ENCODE measurements at places on chromosomes 11 and 22.

DNA sequence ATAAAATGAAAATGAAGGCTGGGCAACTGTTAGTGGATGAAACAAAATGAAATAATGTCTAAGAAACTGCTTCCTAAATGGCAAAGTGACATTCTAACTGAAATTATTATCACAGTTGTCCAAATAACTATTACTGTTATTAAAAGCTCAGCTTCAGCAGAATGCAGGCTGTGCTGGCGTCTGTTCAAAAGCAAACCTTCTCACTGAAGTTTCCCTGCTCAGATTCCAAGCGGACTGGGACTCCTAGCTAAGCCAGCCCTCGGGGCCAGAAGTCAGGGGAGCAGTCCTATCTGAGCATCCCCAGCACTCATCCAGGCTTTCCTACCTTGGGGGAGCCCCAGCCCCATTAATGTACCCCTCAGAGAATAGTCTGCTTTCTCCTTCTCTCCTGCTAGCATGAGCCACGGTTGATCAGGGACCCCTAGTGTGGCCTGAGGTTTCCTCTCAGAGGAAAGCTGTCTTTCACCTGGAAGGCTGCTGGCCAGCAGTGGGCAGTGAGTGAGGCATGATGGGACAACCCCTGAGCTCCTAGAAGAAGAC is 1167.3 kb downstream of the TBC1D22A start:
- H3K4me1 ChIP-seq: peaks cover 11% of the 10 kb centered on the region
- no peak overlapping the region for H3K27ac ChIP-seq
- no peak for DNase-seq
- H3K27me3 ChIP-seq: no peaks in the 10 kb centered on the region

GRCh38 chr22:31288496-31289240 is 3.6 kb downstream of the PIK3IP1 start:
- peaks cover 3% of the 10 kb centered on the region for H3K36me3 ChIP-seq
- peaks cover 31% of the 10 kb centered on the region for H3K4me1 ChIP-seq
- no peaks in the 10 kb centered on the region for H3K27me3 ChIP-seq
- no peak overlapping the region for H3K4me3 ChIP-seq

DNA sequence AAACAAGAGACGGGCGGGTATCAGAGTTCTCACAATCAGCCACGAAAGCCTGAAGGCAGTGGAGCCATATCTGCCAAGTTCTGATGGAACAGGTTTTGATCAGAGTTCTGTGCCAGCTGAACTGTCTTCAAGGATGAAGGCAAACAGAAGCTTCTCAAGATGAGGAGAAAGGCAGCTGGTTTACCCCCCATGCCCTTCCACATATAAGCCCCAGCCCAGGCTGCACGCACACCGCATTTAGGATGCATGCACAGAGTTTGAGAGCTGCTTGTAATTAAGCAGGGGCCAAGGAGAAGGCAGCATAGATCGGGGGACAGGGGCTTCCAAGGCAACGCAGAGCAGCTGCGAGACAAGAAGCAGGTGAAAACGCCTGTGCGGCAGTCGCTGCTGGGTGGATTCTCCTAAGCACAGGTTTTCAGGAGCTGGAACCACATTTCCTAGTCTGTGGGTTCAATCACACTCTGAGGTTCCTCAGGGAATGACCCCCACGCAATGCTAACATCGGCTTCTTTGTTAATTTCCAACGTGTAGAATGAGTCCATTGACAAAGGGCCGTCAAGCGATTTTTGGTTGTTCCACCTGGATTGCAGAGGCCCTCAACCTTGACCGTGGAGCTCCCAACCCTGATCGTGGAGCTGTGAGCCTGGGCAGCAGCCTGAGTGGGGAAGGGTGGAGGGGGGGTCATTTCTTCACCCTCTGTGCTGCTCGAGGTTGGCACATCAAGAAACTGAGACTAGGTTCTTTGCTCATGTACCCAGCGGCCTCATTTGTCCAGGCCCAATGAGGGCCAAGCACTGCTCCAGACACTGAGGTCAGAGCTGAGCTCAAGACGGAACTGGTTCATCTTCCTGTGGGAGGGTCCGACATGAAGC is 81.7 kb upstream of the SHISAL1 start:
- peak; percentile 42 for DNase-seq
- H3K27me3 ChIP-seq: peaks cover 39% of the 10 kb centered on the region
- no peak overlapping the region for H3K27ac ChIP-seq
- H3K36me3 ChIP-seq: no peaks in the 10 kb centered on the region

- peaks cover 6% of the 10 kb centered on the region for H3K36me3 ChIP-seq
- peak overlapping the region; percentile 37 for H3K27ac ChIP-seq
- H3K4me1 ChIP-seq: peaks cover 14% of the 10 kb centered on the region
- no peaks in the 10 kb centered on the region for H3K27me3 ChIP-seq
Observed at GRCh38 chr11:116903090-116903489, 65.7 kb upstream of the APOA1 start.

DNA sequence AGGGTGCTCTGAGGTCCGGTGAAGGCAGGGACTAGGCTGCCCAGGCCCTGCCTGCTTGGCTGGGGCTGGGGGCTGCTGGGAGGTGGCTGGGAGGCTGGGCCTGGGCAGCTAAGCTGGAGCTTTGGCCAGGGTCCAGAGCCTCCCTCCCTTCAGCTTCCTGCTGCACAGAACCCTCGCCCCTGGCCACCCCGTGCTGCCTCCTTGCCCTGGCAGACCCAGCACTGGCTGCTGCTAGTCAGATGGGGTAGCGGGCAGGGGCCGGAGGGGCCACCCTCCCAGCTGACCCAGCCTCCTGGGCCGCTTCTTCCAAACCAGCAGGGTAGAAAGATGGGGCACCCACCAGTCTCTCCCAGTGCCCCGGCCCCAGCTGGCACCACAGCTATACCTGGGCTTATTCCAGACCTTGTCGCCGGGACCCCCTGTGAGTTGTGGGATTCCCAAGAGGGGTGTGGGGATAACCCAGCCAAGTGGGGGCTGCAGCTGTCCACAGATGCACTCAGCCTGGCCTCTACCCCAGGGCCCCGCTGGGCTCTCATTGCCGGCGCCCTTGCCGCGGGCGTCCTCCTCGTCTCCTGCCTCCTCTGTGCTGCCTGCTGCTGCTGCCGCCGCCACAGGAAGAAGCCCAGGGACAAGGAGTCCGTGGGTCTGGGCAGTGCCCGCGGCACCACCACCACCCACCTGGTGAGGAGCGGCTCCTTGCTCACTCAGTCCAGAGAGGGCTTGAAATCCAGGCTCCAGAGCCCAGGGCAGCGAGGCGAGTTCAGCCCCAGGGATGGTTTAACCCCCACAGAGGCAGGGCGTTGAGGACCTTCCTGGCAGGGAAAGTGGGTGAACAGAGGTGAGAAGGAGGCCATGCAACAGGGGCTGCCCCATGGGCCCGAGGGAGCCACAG is at the start of gene SYT8:
TSS of gene SYT8 (plus strand) at position 212 of the 892 bp plus-strand sequence. CDS start at position 328, 116 bp downstream.
- no peak within 1 kb of the TSS for H3K27ac ChIP-seq
- H3K4me1 ChIP-seq: peaks cover 37% of the 10 kb centered on the region
- H3K27me3 ChIP-seq: no peaks in the 10 kb centered on the region
- no peak within 1 kb of the TSS for H3K4me3 ChIP-seq

GRCh38 chr11:69310934-69311766 is 17.2 kb downstream of the MYEOV start:
- peak; percentile 60 for DNase-seq
- no peaks in the 10 kb centered on the region for H3K36me3 ChIP-seq
- peaks cover 17% of the 10 kb centered on the region for H3K4me1 ChIP-seq
- peaks cover 7% of the 10 kb centered on the region for H3K27me3 ChIP-seq
- no peak overlapping the region for H3K27ac ChIP-seq

GRCh38 chr22:45216133-45217003 is 24.3 kb downstream of the KIAA0930 start:
- no peaks in the 10 kb centered on the region for H3K36me3 ChIP-seq
- H3K4me3 ChIP-seq: peak overlapping the region; percentile 12
- no peak overlapping the region for H3K27ac ChIP-seq
- H3K27me3 ChIP-seq: no peaks in the 10 kb centered on the region
- DNase-seq: peak; percentile 70

DNA sequence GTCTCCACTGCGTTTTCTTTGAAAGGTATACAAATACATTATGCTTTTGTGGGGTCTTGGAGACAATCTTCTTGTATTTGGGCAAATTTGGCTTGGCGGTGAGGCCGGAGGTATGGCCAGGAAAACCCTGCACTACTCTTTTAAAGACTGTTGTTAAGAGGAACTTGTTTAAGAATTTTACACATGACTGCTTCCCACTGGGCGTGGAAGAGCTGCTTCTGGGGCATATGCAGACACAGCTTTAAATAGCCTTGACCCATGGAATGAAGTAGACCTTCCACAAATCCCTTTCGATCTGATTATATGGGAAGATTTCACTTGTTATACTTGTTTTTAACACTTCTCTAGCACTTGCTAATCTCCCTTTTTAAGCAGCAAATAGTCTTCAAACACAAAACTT is 453.6 kb downstream of the MN1 start:
- no peak overlapping the region for H3K27ac ChIP-seq
- H3K4me1 ChIP-seq: peaks cover 6% of the 10 kb centered on the region
- H3K27me3 ChIP-seq: no peaks in the 10 kb centered on the region
- no peak overlapping the region for H3K4me3 ChIP-seq
- DNase-seq: no peak
- peaks cover 6% of the 10 kb centered on the region for H3K36me3 ChIP-seq

- no peak for DNase-seq
- no peak overlapping the region for H3K4me3 ChIP-seq
- no peaks in the 10 kb centered on the region for H3K36me3 ChIP-seq
- H3K4me1 ChIP-seq: peaks cover 10% of the 10 kb centered on the region
- no peaks in the 10 kb centered on the region for H3K27me3 ChIP-seq
Observed at GRCh38 chr11:16827139-16827538, 88.7 kb downstream of the C11orf58 start.

GRCh38 chr22:41048791-41049717 is 43.3 kb upstream of the EP300 start:
- H3K36me3 ChIP-seq: no peaks in the 10 kb centered on the region
- peaks cover 14% of the 10 kb centered on the region for H3K4me1 ChIP-seq
- no peaks in the 10 kb centered on the region for H3K27me3 ChIP-seq
- no peak overlapping the region for H3K4me3 ChIP-seq
- no peak for DNase-seq
- H3K27ac ChIP-seq: no peak overlapping the region

DNA sequence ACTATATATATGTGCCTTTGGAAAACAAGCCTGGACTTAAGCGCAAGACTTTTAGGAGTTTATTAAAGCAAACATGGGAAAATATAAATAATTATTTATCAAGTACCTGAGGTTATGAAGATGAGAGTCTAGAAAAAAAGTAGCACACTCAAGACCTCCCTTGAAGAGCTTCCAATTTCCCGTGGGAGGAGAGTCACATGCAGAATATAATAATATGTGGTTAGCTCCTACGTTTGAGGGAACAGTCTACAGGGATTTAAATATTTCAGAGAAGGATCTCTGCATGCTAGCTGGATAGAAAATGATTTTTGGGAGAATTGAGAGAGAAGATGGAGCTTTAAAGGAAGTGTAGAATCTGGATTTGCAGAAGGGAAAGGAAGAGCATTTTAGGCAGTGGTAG is 183.8 kb downstream of the SWAP70 start:
- peaks cover 26% of the 10 kb centered on the region for H3K4me1 ChIP-seq
- H3K36me3 ChIP-seq: peaks cover 16% of the 10 kb centered on the region
- no peak overlapping the region for H3K4me3 ChIP-seq
- no peaks in the 10 kb centered on the region for H3K27me3 ChIP-seq

- DNase-seq: no peak
- H3K36me3 ChIP-seq: no peaks in the 10 kb centered on the region
- no peak overlapping the region for H3K27ac ChIP-seq
- H3K4me3 ChIP-seq: no peak overlapping the region
- peaks cover 2% of the 10 kb centered on the region for H3K27me3 ChIP-seq
Observed at GRCh38 chr22:44314425-44315067, 1.8 kb upstream of the SHISAL1 start.

GRCh38 chr11:34823197-34823596 is 93.0 kb downstream of the APIP start:
- peaks cover 3% of the 10 kb centered on the region for H3K36me3 ChIP-seq
- H3K27me3 ChIP-seq: no peaks in the 10 kb centered on the region
- H3K4me3 ChIP-seq: no peak overlapping the region
- no peak for DNase-seq
- H3K27ac ChIP-seq: no peak overlapping the region

- no peaks in the 10 kb centered on the region for H3K36me3 ChIP-seq
- peaks cover 3% of the 10 kb centered on the region for H3K27me3 ChIP-seq
- no peak for DNase-seq
- H3K4me1 ChIP-seq: no peaks in the 10 kb centered on the region
- H3K27ac ChIP-seq: peak overlapping the region; percentile 12
- no peak overlapping the region for H3K4me3 ChIP-seq
Observed at GRCh38 chr11:44916801-44917385, 33.8 kb downstream of the TP53I11 start.

GRCh38 chr11:118213201-118213600 is 11.6 kb downstream of the JAML start:
- peaks cover 72% of the 10 kb centered on the region for H3K27me3 ChIP-seq
- H3K36me3 ChIP-seq: no peaks in the 10 kb centered on the region
- no peak overlapping the region for H3K4me3 ChIP-seq
- H3K27ac ChIP-seq: no peak overlapping the region

DNA sequence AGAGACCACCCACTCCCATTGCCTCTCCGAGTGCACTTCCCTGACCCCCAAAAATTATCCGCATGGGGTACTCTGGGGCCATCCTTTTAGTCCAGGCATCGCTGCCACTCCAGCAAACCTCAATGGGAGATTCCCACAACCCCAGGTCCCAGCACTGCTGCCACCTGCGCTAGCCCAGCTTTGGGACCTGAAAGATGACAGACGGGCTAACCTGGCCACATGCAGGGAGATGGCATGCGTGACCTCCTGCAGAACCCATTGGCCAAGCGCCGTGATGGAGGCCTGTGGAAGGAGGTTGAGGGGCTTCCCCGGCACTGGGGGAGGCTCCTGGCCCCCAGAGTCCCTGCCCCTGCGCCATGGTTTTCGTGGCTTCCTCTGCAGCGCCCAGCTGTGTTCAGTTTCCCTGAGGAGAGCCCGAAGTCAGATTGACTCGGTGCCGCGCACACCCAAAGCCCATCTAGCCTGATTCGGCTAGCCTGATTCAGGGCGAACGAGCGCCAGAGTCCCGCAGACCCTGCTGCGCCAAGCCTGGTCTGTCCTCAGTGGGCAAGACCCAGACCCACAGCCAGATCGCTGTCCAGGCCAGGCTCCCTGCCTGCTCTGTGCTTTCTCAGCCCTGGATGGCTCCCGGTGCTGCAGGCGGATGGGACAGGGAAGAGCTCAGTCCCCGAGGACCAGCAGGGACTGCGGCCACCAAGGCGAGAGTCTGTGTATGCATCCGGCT is 751 bp upstream of the WNT7B start:
- no peak for DNase-seq
- H3K27ac ChIP-seq: no peak overlapping the region
- H3K4me3 ChIP-seq: peak overlapping the region; percentile 47
- peaks cover 8% of the 10 kb centered on the region for H3K4me1 ChIP-seq

GRCh38 chr11:123303924-123304323 is 108.9 kb upstream of the CLMP start:
- H3K4me1 ChIP-seq: peaks cover 20% of the 10 kb centered on the region
- peaks cover 12% of the 10 kb centered on the region for H3K27me3 ChIP-seq
- H3K36me3 ChIP-seq: peaks cover 2% of the 10 kb centered on the region
- H3K4me3 ChIP-seq: no peak overlapping the region
- H3K27ac ChIP-seq: no peak overlapping the region
- DNase-seq: no peak

DNA sequence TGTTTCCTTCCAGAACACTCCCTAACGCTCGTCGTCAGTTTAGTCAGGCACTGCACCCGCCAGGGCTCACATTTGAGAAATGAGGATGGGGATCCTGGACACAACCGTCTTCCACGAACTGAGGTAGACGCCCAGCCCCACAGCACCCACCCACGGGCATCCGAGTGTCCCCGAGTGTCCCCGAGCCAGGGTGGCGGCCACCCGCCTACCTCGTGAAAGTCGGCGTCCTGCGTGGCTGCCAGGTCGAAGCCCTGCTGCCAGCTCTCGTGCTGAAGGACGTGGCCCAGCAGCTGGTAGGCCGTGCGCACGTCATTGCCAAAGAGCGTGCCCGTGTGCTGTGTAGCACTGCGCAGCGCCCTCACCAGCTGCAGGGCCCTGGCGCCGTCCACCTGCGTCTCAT is 53.6 kb downstream of the TRMU start:
- H3K4me3 ChIP-seq: no peak overlapping the region
- no peak overlapping the region for H3K27ac ChIP-seq
- H3K36me3 ChIP-seq: peaks cover 4% of the 10 kb centered on the region
- H3K4me1 ChIP-seq: peaks cover 17% of the 10 kb centered on the region
- no peaks in the 10 kb centered on the region for H3K27me3 ChIP-seq
